Gastrocnemius medialis (tissue), 4 donors: ENCODE measurements at places on chromosomes 7 and 10. TPM values are rescaled to one million over a fixed set of nuclear protein-coding genes. Genes with fewer than 3 reads are reported as not detected.

DNA sequence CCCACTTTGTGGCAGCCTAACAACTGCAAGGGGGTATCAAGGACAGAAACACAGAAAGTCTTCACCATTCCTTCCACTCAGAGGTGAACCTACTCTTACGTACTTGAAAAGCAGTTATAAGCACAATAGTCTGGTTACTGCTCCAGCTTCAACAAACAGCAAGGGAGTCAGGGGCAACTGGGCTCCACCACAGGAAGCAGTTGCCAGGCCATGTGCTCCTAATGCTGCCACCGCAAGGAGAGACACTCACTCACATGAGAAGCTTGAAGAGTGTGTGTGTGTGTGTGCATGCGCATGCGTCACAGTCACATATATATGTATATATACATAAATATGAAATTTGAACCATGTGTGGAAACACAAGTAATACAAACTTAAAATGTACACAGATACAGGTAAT, 65.5 kb downstream of the GRB10 start:
- H3K4me1 ChIP-seq = peaks cover 57% of the 10 kb centered on the region
- H3K36me3 ChIP-seq = no peaks in the 10 kb centered on the region
- no peaks in the 10 kb centered on the region for H3K27me3 ChIP-seq
- H3K4me3 ChIP-seq = no peak overlapping the region
- no peak overlapping the region for H3K27ac ChIP-seq

ANXA11 gene
- total RNA-seq = 142 TPM

DNA sequence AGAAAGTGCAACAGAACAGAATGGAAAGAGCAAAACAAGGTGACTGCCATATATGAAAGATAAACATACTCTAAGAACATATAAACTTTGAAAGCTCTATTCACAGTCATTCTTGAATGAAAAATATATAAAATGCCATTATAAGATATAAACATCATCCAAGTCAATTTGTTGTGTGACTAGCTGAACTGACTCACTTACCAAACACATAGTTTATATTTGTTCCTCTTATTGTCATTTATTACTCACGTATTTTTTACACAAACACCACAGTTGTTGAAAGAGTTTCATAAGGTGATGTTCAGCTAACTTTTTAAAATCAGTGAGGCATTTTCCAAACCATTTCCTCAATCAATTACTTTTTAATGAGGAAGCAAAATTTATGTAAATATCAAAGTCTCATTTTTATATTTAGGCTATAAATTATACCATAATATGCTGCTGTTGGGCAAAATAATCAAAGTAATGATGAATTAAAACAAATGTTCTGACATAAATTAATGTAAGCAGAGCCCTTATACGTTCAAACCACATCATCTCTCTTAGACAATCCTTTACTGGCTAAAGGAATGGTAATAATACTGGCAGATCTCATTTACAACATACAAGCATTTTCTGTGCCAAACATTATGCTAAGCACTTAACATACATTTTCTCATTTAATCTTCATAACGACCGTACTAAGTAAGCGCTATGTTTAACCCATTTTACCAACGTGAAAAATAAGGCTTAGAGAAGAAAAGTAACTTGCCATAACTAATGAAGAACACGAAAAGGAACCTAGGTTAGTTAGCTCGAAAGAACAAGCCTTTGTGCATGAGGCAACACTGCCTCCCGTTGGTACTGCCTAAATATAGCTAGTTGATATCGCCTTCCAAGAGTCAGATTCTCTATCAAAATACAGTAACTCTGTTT, 7.3 kb downstream of the LRRN3 start:
- no peak overlapping the region for H3K4me3 ChIP-seq
- DNase-seq = no peak
- peaks cover 14% of the 10 kb centered on the region for H3K4me1 ChIP-seq
- no peak overlapping the region for H3K27ac ChIP-seq
- no peaks in the 10 kb centered on the region for H3K27me3 ChIP-seq

NEUROG3 gene
- not detected for total RNA-seq

PSAP gene
- 1,256 TPM for total RNA-seq

DNA sequence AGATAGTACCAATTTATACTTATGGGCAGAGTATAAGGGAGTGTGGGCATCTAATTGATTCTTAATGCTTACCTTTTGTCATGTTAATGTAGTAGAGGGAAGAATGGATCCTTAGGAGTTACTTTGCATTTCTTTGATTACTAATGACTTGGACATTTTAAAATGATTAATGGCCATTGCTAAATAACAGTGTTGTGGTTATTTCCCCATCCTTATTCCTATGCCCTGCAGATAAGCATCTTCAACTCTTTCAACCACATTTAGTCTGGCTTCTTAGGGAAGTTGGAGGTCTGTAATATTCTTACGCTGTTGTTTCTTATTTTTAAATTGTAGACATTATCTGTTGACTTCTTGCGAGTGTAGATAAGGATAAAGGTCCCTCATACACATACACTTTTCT, 37.2 kb downstream of the KAT6B start:
- H3K27ac ChIP-seq = no peak overlapping the region
- H3K36me3 ChIP-seq = no peaks in the 10 kb centered on the region
- no peak for DNase-seq
- H3K27me3 ChIP-seq = no peaks in the 10 kb centered on the region

DNA sequence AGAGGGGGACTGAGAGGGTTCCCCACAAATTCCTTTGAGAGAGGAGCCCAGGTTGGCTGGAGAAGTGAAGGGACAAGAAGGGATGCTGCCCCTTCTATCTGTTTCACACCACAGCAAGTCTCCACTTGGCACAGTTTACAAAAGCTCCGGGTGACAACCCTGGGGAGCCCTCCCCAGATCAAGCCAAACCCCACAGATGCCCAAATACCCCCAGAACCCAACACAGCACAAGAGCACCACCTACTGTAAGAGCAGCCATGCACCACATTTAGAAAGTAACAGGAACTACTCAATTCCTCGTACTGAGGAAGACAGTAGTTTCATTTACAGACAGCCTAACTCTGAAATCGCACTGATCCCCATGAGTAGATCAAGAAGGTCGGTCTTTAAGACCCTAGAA, 67.8 kb upstream of the ATP6V0A4 start:
- no peak for DNase-seq
- no peak overlapping the region for H3K27ac ChIP-seq
- no peaks in the 10 kb centered on the region for H3K36me3 ChIP-seq
- no peaks in the 10 kb centered on the region for H3K27me3 ChIP-seq
- H3K4me3 ChIP-seq = no peak overlapping the region
- no peaks in the 10 kb centered on the region for H3K4me1 ChIP-seq

DNA sequence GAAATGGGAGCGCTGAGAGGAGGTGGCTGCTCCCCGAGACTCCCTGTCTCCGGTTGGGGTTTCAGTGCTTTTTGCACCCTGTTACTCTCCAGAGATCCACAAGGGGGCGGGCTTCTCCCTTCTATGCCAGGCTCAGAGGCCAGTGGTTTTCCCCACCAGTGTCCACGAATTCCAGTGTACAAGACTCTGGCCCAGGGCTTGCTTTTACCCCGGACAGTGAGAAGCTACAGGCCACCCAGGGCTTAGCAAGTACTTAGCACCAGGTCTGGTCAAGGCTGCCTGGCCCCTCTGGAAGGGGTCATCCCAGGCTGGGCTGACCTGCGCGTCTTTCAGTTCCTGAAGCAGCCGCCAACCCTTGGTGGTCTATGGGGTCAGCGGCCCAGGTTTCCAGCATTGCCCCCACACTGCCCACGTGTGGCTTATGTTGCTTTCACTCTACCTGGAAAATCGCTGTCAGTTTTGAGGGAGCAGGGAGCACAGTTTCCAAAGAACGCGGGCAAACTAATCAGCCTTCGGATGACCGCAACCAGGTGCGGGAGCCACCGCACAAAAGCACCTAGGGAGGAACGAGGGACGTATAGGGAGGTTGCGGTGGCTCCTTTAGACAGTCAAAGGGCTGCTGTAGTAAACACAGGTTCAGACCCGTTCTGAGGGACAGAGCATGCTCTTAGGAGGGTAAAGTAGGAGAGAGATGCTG, 6.8 kb downstream of the CYP26A1 start:
- H3K4me3 ChIP-seq = no peak overlapping the region
- H3K36me3 ChIP-seq = no peaks in the 10 kb centered on the region
- H3K27me3 ChIP-seq = peaks cover 35% of the 10 kb centered on the region
- no peaks in the 10 kb centered on the region for H3K4me1 ChIP-seq
- no peak for DNase-seq
- no peak overlapping the region for H3K27ac ChIP-seq

- H3K27ac ChIP-seq = no peak overlapping the region
- no peaks in the 10 kb centered on the region for H3K27me3 ChIP-seq
- no peak for DNase-seq
- H3K4me1 ChIP-seq = peaks cover 6% of the 10 kb centered on the region
Measured at GRCh38 chr10:128059266-128059981, 66.8 kb downstream of the MKI67 start.

- no peak overlapping the region for H3K4me3 ChIP-seq
- no peaks in the 10 kb centered on the region for H3K36me3 ChIP-seq
- DNase-seq = no peak
- no peaks in the 10 kb centered on the region for H3K27me3 ChIP-seq
- H3K4me1 ChIP-seq = no peaks in the 10 kb centered on the region
Measured at GRCh38 chr7:46996972-46997371, 584.9 kb downstream of the TNS3 start.

AKR1C2 gene
- total RNA-seq = 325 TPM

- no peaks in the 10 kb centered on the region for H3K4me1 ChIP-seq
- H3K4me3 ChIP-seq = no peak overlapping the region
- H3K36me3 ChIP-seq = no peaks in the 10 kb centered on the region
- no peak for DNase-seq
- H3K27ac ChIP-seq = no peak overlapping the region
Measured at GRCh38 chr10:46558122-46558391, 1.6 kb upstream of the GPRIN2 start.
